Fibroblast of upper back skin (primary cell): ENCODE measurements at places on chromosomes 1 and 21.
A peak's percentile ranks its signal among the peaks of the same experiment; 100 is the strongest.

- DNase-seq: no peak
Observed at GRCh38 chr1:66251546-66251945, 282.4 kb upstream of the SGIP1 start.

GRCh38 chr1:97017895-97018294 is 296.3 kb downstream of the PTBP2 start:
- DNase-seq: no peak

DNA sequence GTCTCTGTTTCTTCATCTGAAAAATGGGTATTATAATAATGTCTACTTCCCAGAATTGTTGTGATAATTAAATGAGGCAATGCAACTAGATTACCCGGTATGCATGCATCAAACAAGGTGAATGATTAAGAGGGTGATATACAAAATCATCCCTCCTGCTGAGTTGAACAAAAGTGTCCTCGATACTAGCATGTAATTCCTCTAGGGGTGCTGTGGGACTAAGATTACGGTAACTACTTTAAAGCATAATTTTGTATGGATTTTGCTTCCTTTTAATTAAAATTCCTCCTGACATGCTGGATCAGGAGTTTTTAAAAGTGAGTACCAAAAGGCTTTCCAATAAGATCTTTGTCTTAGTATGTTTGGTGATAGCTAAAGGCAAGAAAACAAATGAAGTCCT is 98.7 kb upstream of the PRMT6 start:
- no peak for DNase-seq

GRCh38 chr1:208154679-208155642 is 89.2 kb downstream of the PLXNA2 start:
- DNase-seq: no peak

- peak; percentile 18 for DNase-seq
Observed at GRCh38 chr1:117365350-117366176, 1.7 kb upstream of the MAN1A2 start.

DNA sequence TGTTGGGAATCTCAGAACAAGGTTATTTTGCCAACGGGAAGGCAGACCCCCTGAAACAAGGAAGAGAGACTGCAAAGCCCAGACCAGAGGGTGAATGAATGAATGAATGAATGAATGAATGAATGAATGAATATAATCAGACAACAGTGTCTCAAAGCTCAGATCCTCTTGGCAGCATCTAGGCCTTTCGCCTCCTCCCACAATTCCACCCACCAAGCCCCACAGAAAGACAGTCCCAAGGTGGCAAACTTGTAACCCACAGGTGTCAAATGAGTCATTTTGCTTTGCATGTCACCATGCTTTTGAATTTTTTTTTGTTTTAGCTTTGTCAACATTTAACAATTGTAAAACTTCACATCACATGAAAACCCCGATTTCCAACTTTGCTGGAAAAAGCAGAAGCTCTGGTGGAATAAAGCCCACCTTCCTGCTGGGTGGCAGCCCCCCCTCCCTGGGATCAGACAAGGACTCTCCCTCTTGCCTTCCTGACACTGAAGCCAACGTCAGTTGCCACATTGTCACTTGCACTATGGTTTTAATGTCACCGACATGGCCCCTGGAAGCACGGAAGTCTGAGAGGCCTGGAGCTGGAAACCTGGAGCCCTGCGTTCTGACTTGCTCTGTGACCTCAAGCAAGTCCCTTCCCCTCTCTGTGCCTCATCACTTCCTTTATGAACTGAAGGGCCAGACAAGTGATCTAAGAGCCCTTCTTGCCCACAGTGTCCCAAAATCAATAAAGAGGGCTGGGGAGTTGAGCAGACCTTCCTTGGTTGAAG is 134.6 kb upstream of the RUNX3 start:
- DNase-seq: no peak

DNA sequence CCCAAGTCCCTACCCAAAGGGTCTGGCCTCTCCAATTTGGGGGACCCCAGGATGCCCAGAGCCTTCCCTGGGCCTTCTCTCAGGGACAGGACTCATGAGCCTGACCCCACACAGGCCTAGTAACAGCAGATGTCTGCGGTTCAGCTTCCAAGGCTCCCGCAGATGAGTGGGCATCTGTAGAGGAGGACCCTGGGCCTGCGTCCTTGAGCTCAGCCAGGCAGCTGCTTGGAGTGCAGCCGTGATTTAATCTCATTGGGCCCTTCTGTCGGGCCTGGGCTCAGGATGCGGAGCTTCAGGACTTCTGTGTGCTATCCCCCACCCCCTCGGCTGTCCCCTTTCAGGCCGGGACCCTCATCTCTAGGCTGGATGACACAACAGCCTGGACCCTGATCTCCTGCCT is 35.4 kb downstream of the IGSF21 start:
- no peak for DNase-seq

DNA sequence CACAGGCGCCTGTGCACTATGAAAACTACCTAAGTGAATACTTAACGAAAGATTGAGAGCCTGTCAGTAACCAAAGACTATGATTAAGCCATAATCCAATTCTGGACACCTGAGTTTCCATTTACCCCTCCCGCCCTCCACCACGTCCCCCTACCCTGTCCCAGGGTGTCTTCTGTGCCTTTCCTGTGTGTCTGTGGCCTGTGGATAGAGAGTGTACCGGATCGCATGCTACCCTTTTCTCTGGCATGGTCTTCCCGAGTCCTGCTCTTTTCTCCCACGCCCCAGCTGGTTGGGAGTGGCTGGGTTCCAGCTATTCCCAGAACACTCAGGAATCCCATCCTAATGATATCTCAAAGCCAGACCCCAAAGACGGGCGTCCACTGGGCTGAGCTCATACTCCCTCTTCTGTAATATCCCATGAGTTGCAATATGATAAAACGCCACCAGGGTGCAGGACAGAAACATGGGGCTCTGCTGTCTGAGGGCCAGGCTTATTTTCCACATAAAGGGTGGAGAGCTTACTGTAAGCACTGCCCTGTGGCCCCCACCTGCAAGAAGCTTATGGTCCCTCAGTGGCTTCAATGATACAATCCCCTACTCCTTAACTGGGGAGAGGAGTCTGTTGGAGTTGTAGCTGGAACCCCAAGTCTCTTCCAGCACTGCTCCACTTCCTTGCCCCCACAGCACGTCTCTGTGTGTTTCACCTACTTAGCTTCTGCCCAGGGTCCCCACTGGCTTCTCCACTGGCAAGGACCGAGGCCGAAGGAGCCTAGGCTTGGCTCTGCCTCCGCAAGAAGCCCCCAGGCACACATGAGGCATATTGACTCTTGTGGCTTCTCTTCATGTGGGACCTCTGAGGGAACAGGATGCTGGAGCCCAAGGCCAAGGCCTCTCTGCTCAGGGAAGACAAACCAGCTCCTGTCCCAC is 17.6 kb upstream of the ALX3 start:
- DNase-seq: peak; percentile 55

GRCh38 chr1:221994274-221994698 is 252.4 kb upstream of the DUSP10 start:
- peak; percentile 35 for DNase-seq

- DNase-seq: peak; percentile 78
Observed at GRCh38 chr1:1359308-1359663, 931 bp upstream of the MXRA8 start.

GRCh38 chr1:211261229-211261628 is 2.1 kb downstream of the RCOR3 start:
- no peak for DNase-seq

GRCh38 chr1:85373378-85373708 is 91.6 kb downstream of the DDAH1 start:
- DNase-seq: no peak

- DNase-seq: peak; percentile 46
Observed at GRCh38 chr1:117188170-117188815, 22.4 kb downstream of the VTCN1 start.

DNA sequence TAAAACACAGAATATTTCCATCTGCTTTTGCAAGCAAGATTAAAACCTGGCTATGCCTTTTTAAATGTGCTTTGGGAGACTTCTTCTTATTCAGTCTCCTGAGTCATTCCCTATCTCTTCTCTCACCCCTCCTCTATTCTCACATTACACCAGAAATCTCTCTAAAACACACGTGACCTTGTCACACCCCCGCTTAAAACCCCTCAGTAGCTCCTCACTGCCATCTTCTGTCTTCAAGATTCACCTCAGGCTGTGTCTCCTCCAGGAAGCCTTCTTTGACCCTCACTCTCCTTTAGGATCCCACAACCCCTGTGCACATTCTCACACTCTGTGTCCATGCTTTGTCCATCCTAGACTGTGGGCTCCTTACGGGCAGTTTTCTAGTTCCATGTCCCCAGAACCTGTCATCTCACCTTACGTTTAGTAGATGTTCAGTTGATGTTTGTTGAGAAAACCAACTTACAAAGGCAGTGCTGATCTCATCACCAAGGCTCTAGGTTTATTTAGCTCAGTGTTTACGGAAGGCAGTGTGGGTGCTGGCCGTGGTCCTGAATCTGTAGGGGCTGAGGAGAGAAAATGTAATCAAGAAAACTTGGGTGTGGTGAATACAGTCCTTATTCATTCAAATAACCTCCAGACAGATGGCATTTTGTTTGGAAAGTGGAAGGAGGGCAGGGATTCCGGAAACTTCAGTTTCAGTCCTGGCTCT is 143.5 kb downstream of the DMRTA2 start:
- DNase-seq: peak; percentile 2

- peak; percentile 80 for DNase-seq
Observed at GRCh38 chr21:21101911-21102310, 103.7 kb downstream of the NCAM2 start.

GRCh38 chr21:24840287-24840686 is 767.0 kb downstream of the MRPL39 start:
- no peak for DNase-seq

DNA sequence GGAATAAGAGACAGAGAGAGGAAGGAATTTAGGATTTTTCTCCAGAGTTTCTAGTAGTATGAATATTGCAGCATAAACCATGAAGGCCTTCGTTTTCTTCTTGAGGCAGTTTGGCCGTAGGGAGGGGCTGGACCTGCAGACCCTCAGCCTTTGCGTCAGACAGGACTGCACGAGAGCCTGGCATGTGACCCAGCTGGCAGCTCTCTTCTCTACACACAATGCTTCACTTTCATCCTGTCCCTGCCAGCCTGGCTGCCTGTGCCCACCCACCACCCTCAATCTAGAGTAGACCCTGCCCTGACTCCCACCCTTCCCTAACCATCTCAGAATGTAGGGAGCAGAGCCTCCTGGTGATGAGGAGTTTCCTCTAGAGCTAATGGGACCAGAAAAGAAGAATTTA is 1.6 kb downstream of the CA14 start:
- DNase-seq: no peak

DNA sequence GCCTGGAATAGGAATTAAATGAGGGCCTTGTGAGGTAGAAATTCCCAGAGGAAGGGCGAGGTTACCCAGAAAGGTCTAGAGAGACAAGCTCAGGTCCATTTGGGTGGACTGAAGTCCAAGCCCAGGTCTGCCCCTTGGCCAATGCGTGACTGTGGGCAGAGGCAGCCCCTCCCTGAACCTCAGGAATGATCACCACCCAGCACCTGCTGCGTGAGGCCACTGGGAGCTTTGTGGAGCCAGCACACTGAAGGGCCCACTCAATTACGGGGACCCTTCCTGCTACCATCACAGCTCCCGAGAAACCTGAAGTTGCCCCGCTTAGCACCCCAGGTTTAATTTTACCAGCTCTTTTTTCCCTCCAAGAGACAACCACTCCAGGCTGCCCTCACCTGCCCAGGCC is 6.5 kb upstream of the MATN1 start:
- no peak for DNase-seq

DNA sequence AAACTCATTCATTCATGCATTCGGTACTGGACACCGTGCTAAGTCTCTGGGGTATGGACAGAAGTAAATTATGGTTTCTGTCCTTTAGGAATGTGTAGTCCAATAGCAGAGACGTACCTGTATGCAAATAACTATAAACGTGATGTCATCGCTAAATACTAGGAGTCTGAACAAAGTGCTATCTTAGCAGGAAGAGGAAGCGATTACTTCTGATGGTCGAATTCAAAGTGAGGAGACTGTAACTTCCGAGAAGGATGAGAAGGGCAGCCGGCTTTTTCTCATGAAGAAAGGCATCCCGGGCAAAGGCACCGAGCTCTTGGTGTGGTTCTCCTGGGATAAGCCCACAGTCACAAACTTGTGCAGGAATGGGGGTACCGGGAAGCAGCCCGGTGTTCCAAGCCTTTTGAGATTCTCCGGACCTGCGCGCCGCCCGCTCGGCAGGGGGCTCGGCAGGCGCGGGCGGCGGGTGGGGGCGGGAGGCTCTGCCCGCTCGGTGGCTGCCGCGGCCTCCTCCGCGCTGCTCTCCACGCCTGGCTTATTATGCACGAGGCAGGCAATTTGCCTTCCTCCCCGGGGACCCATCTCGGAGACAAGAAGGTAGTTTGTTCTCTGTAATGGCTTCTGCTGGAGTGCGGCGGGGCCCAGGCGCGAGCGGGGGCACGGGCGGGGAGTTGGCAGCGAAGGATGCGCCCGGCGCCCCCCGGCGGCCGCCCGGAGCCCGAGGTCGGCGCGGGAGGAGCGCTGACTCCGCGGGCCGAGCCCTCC is 67.5 kb upstream of the CD1D start:
- DNase-seq: peak; percentile 32

DNA sequence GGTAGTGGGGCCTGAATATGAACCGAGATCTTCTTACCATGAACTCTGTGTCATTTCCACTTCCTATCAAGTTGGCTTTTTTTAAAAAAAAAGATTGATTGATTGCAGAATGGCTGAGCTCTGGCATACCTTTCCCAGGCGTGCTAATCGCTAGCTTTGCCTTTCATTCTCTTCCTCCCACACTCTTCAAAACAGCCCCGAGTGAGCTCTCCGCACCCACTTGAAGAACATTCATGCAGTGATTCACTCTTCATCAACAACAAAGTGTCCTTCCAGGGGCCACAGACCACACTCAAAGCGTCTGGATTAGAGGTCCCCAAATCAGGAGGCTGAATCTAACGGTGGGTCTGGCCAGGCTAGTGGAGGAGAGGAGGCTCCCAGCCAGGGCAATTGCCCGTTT is 96.3 kb upstream of the GALNT2 start:
- DNase-seq: no peak

GRCh38 chr1:12601700-12602658 is 16.0 kb downstream of the DHRS3 start:
- DNase-seq: no peak

DNA sequence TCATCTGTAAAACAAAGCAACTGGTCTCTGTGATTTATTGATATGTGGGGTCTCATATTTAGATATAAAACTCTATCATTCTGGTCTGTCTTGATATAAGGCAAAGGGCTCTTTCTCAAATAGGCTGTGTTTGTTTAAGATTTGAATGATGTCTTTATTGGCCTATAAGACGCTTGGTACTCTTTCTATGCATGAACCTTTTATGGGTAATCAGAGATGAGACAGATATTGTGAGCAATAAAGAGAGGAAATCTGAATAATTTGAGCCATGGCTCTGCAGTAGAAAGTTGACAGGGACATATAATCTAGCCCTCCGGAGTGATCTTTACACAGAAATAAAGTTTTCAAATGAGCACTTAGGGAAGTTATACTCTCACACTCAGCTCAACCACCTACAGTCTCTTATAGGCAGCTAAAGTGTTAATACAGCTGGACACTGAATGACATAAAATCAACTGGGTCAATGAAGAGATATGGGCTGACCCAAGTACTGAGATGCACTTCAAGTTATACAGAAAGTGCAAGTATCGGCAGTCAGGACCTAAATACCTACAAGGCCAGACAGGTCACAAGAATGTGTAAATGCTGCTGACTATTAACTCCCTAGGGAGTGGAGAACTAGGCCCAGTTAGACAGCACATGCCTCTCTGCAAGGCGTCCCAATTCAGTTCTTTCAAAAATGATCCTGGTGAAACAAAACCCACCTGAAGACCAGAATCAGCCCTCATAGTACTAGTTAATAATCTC is 111.0 kb downstream of the PTPN14 start:
- no peak for DNase-seq
